ENCODE measurements at places on chromosomes 5 and 9.

GRCh38 chr5:76337953-76338451 is 65.1 kb upstream of the IQGAP2 start:
- no peaks in the 10 kb centered on the region for H3K36me3 ChIP-seq
- H3K4me1 ChIP-seq, result peaks cover 15% of the 10 kb centered on the region
- peak; percentile 37 for DNase-seq
- H3K27ac ChIP-seq, result no peak overlapping the region

DNA sequence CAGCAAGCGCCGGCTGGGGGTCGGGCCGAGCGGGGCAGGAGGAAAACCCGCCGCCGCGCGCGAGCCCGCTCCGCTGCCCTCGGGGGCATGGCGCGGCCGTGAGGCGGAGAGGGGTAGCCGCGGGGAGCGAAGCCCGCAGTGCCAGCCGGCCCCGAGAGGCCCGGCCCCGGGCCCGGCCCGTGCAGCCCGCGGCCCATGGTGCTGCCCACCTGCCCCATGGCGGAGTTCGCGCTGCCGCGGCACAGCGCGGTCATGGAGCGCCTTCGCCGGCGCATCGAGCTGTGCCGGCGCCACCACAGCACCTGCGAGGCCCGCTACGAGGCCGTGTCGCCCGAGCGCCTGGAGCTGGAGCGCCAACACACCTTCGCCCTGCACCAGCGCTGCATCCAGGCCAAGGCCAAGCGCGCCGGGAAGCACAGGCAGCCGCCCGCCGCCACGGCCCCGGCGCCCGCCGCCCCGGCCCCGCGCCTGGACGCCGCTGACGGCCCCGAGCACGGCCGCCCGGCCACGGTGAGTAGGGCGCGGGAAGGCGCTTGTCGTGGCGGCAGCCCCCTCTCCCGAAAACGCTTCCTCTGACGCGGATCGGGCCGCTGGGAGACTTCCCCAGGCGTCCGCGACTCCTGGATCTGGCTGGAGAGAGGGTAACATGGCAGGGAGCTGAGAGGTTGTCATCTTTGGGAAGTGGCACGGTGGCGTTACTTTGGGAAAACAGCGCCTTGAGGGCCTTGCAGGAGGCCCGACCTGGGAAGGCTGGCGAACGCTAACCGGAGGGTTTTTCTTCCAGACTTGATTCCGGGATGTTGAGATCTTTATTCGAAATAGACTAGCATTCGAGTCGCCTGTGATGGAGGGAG is 523 bp downstream of the MAML1 start:
- peak overlapping the region; percentile 70 for H3K27ac ChIP-seq
- H3K27me3 ChIP-seq, result no peaks in the 10 kb centered on the region
- H3K4me3 ChIP-seq, result peak overlapping the region; percentile 94
- H3K4me1 ChIP-seq, result peaks cover 2% of the 10 kb centered on the region

- peaks cover 3% of the 10 kb centered on the region for H3K36me3 ChIP-seq
- DNase-seq, result no peak
- no peaks in the 10 kb centered on the region for H3K27me3 ChIP-seq
- no peaks in the 10 kb centered on the region for H3K4me1 ChIP-seq
Observed at GRCh38 chr5:116542619-116543018, 32.0 kb downstream of the SEMA6A start.

GRCh38 chr9:114226246-114227055 is 71.1 kb downstream of the COL27A1 start:
- no peak for DNase-seq
- H3K36me3 ChIP-seq, result no peaks in the 10 kb centered on the region
- H3K4me3 ChIP-seq, result no peak overlapping the region
- H3K4me1 ChIP-seq, result peaks cover 24% of the 10 kb centered on the region

DNA sequence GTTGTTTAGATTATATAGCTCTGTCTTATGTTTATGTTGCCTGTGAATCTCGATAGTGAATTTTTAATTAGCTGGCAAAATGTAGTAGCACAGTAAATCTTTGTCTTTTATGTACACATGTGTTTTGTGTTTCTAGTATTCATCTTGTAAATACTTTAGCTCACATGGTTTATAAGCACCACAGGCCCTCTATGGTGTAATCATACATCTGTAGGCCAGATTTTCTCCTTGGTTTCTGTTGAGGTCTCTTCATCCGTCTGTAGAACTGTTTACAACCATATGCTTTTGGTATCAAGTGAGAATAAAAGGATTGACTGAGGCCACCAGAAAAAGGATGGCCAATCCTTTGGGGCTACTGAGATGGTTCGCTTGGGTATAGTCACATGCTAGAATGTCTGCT is 45.0 kb downstream of the PRR16 start:
- no peaks in the 10 kb centered on the region for H3K36me3 ChIP-seq
- no peak overlapping the region for H3K27ac ChIP-seq
- peaks cover 5% of the 10 kb centered on the region for H3K4me1 ChIP-seq
- H3K4me3 ChIP-seq, result no peak overlapping the region

DNA sequence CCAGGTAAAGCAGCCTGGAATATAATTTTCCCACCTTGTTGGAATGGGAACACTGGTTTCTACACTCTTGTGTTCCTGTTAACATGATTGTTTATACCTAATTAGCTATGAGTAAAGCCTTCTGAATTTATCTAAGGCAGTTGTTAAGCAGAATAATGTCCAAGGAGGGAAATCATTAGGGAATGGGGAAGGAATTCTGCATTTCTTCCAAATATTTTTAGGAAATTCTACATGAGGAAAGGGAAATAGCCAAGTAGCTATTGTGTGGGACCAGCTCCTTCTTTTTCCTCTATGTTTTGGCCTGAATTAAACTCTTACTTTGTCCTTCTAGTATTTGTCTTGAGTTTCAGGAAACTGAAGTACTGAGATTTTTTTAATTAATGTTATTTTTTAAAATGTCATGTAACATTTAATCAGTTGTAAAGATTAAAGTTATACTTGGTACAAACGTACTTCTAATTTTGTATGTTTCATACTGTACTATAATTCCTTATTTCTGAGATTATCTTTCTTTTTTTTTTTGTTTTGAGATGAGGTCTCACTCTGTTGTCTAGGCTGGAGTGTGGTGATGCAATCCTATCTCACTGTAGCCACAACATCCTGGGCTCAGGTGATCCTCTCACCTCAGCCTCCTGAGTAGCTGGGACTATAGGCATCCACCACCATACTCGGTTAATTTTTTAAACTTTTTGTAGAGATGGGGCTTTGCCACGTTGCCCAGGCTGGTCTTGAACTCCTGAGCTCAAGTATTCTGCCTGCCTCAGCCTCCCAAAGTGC is 28.5 kb downstream of the ANKDD1B start:
- no peak for DNase-seq
- no peaks in the 10 kb centered on the region for H3K36me3 ChIP-seq
- no peak overlapping the region for H3K4me3 ChIP-seq
- no peak overlapping the region for H3K27ac ChIP-seq

DNA sequence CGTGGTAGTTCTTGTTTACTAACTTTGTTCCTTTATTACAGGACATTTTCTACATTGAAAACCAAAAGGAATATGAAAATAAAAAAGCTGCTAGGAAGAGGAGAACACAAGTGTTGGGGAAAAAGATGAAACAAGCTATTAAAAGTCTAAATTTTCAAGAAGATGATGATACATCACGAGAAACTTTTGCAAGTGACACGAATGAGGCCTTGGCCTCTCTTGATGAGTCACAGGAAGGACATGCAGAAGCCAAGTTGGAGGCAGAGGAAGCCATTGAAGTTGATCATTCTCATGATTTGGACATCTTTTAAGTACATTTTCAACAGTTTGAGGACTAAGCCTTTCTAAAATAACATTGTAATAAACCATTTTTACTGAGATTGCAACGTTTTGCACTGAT is 23.8 kb downstream of the PHAX start:
- DNase-seq, result no peak
- peaks cover 65% of the 10 kb centered on the region for H3K36me3 ChIP-seq
- no peak overlapping the region for H3K4me3 ChIP-seq
- H3K27me3 ChIP-seq, result no peaks in the 10 kb centered on the region
- no peak overlapping the region for H3K27ac ChIP-seq

- H3K4me1 ChIP-seq, result peaks cover 23% of the 10 kb centered on the region
- no peak for DNase-seq
- no peak overlapping the region for H3K4me3 ChIP-seq
- no peak overlapping the region for H3K27ac ChIP-seq
- no peaks in the 10 kb centered on the region for H3K27me3 ChIP-seq
Observed at GRCh38 chr5:172661526-172661925, 20.5 kb downstream of the NEURL1B start.
